ENCODE measurements at places on chromosomes 2 and 18.

DNA sequence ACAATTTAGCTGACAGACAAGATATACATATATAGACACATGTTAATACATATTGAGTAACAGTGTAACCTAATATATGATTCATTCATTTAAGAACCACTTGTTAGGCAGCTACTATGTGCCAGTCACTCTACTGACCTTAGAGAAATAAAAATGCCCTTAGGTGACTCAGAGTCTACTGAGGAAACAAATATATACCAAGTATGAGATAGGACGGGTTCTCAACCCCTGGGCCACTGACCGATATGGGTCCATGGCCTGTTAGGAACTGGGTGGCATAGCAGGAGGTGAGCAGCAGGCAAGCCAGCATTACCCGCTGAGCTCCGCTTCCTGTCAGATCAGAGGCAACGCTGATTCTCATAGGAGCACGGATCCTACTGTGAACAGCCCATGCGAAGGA lies 14.8 kb downstream of the STRN start:
- no peak for DNase-seq

DNA sequence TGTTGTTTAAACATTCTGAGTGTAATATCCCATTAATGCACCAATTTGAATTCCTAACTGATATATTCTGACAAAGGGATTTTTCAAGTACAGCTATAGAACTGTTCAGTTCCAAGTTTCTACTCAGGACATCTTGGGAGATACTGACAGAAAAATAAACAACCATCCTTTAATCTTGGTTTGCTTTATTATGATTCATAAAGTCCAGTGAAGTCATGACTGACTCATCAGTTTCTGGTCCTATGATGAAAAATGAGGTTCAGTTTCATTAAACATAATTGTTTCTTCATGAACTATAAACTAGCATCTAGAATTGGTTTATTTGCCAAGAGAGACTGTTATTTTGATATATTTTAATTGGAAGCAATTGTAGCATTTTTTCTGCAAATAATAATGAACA lies 896.2 kb downstream of the CCDC85A start:
- DNase-seq, result no peak

- no peak for DNase-seq
These were observed 83.2 kb upstream of the SPATS2L start for GRCh38 chr2:200223205-200223784.

DNA sequence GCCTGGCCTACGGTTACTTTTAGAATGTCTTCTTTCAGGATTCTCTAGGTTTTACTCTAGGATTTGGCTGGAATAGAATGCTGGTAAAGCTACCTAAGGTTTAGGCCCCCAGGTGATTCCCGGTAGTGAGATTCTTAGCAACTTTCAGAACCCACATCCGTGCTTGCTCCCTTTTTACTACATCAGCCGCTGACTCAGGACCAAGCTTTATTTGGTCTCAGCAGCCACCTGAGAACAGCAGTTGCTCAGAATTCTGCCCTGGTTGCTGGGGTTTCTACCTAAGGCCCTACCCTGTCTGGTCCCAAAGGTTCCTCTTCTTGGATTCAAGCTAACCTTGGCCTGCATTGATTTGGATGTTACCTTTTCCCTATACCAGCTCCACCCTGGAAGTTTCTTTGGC lies 36.1 kb upstream of the NDUFV2 start:
- DNase-seq, result no peak

DNA sequence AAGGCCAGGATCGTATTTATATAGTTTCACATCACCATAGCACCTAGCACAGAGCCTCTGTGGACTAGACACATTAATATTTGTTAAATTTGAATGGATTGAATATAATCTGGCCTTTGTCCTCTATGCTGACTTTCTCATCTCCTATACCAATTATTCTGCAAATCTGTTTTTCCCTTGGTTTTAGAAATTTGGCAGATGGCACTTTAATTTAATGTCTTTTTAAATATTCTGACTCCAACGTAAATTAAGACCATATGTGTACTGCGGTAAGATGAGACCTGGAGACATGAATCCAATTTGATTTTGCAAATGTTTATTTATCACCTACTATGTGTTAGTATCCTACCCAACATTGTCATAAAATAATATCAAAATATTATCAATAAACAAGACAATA lies 1281.9 kb upstream of the PIK3C3 start:
- no peak for DNase-seq

All from activated T-cell treated with anti-CD3 and anti-CD28 coated beads, Interleukin-2, amount 50 U/mL, for 4 hours (primary cell).